ENCODE measurements at places on chromosomes 13 and 19.
A peak's percentile ranks its signal among the peaks of the same experiment; 100 is the strongest.

GRCh38 chr13:50244713-50245574 lies 229.7 kb downstream of the KCNRG start:
- DNase-seq: no peak

- DNase-seq: no peak
Measured at GRCh38 chr19:1622007-1622406, 16.7 kb upstream of the UQCR11 start.

- DNase-seq: no peak
Measured at GRCh38 chr19:48248081-48248833, 7.5 kb downstream of the CARD8 start.

GRCh38 chr13:75334634-75335447 lies 147.1 kb downstream of the TBC1D4 start:
- DNase-seq: no peak

DNA sequence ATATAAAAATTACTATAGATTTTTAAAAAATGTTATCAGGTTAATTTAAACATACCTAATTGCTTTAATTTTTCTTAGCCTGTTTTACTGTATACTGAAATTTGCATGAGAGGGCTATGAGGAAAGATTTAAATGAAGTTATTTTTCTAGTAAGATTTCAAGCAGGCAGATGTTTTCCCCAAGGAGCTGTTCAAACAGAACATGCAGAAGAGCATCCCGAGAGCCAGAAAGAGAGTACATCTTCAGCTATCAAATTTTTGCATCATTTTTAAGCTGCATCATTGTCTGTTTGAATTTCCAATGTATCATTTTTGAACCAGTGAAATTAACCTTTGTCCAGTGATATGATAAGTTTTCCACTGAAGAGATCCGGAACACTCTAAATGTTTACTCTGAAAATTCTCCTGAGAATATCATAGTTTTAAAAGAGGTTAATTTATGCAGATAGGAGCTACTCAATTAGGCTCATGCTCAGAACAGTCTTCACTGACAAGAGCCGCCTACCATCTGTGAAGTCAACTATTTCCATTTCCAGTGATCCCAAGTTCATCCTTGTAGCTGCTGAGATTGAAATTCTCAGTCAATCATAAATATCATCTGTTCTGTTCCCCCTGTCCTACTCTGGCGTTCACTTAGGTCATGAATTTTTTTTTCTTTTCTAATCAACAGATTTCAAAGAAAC lies 467.7 kb upstream of the NBEA start:
- DNase-seq: no peak

GRCh38 chr13:111213964-111214726 lies 99.0 kb downstream of the ARHGEF7 start:
- DNase-seq: peak; percentile 60

DNA sequence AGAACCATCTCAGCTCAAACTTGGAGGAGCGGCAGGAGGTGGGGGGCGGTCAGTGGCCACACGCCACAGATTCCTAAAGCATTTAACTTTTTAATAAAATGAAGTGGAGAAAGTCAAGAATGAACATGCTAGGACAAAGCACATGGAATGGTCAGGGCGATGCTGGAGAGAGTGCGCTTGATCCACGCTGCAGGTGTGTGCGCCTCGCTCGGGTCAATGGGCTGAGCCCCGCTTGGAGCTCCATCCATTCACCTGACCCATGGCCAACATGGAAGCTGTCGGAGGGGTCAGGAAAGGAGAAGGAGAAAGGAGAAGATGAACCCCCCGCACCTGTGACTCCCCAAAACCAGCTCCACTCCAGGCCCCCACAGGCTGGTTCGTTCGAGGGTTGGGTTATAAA lies 41.8 kb downstream of the SUGP2 start:
- DNase-seq: no peak

GRCh38 chr19:38233740-38234251 lies 9.8 kb upstream of the DPF1 start:
- DNase-seq: peak; percentile 19

- no peak for DNase-seq
Measured at GRCh38 chr19:3536429-3537100, 2.4 kb upstream of the TEKTIP1 start.

Measured in NCI-H1092 treated with DMSO at 0.1 percent for 48 hours (cell line).